Amniotic stem cell (primary cell): ENCODE measurements at places on chromosomes 3 and 15.

GRCh38 chr3:36823806-36824205 lies 59.5 kb upstream of the DCLK3 start:
- DNase-seq = no peak

DNA sequence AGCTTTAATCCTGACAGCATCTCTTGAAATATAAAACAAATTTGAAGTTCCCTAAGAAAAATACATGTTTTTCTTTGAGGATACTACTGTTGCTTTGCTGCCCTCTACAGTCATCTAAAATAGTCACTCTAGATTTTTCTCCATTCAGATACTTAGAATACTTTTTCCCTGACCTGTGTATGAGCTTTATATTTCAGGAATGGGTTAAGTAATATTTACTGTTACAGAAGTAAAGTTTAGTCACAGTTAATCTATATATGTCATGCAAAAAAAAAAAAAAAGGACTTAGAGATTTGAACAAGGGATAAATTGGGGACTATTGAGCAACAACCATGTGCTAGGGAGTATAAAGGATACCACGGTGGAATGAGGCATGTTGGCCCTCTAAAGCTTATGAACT lies 8.8 kb downstream of the NECTIN3 start:
- no peak for DNase-seq

GRCh38 chr3:98587654-98588053 lies 5.8 kb downstream of the CPOX start:
- DNase-seq = no peak

- peak; percentile 83 for DNase-seq
Observed at GRCh38 chr3:190120269-190121060, at the start of gene P3H2. Gene P3H2 (minus strand): TSS chr3:190120897. CDS start chr3:190120731, 166 bp downstream.

DNA sequence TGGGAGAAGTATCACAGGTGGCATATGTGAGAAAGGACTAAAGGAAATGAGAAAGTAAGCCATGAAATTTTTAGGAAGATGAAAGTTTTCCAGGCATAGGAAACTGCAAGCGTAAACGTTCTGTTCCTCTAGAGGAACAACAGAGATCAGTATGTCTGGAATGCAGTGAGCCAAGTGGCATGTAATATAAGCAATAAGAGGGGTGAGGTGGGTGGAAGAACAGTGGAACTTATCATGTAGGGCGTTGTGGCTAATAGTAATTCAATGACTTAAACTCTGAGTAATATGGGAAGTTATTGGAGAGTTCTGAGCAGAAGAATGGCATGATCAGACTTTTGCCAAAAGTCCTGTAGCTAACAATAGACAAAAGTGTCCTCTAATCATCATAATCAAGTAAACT lies 902.9 kb downstream of the EPHA3 start:
- DNase-seq = peak; percentile 49

DNA sequence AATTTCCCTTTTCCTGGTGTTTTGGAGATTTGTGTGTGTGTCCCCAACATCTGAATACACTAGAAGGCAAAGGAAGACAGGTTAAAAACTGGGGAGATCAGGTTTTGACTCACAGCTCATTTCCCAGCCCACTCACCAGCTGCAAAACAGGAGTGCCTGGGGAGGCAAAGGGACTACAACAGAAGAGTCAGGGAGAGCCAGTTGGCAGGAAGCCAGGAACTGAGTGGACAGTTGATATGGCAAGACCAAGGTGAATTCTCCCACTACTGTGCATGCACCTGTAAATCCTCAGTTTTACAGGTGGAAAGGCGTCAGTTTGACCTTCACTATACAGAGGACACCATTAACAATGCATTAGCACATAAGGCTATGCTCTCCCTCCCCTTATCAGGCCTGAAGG lies 901.5 kb upstream of the SEMA6D start:
- no peak for DNase-seq

- no peak for DNase-seq
Observed at GRCh38 chr15:51322621-51323296, 15.6 kb downstream of the CYP19A1 start.

DNA sequence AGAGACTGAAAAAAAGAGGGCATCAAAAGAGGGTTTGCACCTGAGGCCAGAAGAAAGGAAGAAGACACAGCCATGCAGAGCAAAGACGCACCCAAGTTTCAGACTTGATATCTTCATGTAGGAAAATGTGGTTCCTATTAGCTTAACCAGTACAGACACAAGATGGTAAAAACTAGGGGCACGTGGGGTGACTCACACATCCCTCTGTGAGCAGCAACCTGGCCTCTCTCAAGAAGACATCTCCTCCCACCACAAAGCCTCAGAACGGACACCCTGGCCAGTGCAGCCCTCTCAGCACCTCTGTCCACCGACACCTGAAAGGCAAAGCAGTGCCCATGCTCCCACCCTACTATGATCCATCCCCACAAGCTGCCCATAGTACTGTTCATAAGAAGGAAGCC lies 33.3 kb downstream of the GLB1 start:
- DNase-seq = no peak

DNA sequence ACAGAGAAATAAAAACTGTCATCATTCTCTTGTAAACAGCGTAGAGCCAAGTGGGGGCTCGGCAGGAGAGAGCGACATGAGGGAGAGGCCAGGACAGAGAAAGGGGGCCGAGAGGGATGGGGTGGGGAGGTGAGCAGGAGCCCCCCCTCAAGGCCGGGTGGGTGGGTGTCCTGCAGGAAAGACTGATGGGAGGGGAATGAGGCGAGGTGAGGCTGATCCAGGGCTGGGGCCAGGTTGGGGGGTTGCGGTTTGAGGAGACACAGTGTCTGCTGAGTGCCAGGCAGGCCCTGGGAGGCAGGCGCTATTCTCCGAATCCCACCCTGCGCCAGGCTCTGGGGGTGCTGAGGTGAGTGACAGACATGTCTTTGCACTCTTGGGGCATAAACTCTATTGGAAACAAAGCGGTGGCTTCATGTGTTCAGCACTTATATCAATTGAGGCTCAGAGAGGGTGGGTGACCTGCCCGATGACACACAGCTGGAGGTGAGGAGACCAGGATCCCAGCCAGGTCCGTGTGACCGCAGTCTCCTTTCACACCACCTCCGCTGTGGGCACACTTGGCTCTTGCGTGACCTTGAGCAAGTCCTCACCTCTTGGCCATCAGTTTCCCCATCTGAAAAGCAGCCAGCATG lies 19.6 kb upstream of the CSPG4 start:
- no peak for DNase-seq

DNA sequence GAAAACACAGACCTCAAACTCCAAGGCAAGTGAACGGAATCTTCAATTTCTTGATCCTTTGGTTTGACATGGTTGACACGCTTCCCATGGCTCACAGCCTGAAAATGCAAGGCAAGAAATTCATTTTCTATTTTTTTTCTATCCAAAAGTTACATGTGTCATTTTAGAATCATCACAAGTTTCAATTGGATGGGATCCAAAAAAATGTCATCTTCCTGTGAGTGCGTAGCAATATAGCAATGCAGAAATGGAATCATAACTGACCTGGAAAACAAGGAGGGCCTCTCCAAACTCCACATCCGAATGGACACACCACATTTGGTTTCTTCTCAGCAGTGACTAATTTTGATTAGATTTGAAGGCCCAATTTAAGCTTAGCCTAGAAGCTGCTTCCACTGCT lies 175.8 kb upstream of the ATP11B start:
- DNase-seq = no peak

DNA sequence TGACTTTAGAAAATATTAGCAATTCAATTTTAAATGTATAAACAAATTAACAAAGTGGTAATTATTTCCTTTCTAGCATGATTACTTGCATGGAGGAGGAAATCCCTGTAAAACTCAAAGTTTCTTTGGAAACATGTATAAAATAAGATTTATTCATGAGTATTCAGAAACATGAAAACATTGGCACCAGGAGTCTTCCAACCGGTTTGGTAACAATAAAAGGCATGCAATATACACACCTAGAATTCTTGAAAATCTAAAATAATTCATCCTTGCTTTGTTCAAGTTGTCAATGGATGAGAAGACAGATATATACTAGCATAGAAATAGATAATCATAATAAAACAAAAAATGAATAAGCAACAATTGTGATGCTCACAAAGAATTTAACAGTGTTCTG lies 76.4 kb downstream of the ZPLD1 start:
- DNase-seq = no peak

DNA sequence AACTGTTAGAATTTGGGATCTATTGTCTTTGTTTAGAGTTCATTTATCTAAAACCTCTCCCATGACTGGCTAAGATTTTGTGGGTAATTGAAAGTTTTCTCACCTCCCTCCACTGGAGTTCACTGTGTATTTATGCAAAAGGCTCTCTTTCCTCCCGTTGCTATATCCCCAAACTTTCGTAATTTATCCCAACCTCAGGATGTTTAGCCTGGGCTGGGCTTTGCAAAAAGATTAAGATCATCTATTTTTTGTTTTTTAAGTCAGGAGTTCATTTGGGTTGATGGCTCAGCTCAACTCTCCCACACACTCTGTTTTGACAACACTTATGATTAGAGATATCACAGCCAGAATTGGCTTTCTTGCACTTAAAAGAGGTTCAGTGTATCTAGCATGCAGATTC lies 27.0 kb downstream of the SUCNR1 start:
- no peak for DNase-seq

DNA sequence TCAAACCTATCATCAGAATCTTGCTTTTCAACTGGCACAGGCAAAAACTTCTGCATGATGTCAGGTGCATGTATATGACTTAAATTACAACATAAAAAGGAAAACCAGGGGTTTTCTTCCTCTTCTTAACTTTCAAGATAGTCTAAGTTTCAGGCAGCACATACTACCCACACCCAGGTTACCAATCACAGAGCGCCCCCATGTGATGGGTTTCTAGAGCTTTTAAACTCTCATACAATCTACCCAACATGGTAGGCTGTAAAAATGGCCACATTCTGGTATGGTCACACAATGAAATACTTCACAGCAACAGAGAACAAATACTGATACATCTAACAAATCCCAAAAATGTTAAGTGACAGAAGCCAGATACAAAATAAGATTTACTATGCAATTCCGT lies 7.4 kb downstream of the MESD start:
- no peak for DNase-seq

DNA sequence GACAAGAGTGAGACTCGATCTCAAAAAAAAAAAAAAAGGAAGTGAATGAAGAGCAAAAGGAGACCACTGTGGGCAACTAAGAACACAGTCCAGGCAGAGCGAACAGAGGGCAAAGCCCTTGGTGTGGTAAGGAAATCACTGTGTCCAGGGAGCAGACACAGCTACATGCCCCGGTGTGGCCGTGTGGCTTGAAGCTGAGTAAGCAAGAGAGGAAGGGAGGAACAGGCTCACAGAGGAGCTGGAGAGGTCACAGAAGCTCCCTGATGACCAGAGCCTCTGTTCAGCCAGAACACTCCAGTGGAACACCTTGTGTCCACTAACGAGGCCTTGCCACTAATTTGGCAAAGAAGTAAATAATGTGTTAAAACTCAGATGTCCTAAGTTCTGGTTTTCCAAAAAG lies 60.6 kb upstream of the GATA2 start:
- no peak for DNase-seq

GRCh38 chr3:128490915-128491690 lies 1.9 kb downstream of the GATA2 start:
- DNase-seq = no peak

GRCh38 chr15:34886134-34886533 lies 83.4 kb downstream of the AQR start:
- no peak for DNase-seq

GRCh38 chr3:128094295-128095151 lies 29.1 kb downstream of the RUVBL1 start:
- DNase-seq = no peak

GRCh38 chr3:49462222-49462621 lies 7.8 kb upstream of the DAG1 start:
- DNase-seq = no peak

GRCh38 chr3:87575550-87575949 lies 299.2 kb upstream of the POU1F1 start:
- DNase-seq = no peak

- DNase-seq = no peak
Observed at GRCh38 chr3:111299192-111299615, 227.6 kb downstream of the NECTIN3 start.

GRCh38 chr15:83709241-83709640 lies 55.3 kb downstream of the ADAMTSL3 start:
- DNase-seq = no peak

DNA sequence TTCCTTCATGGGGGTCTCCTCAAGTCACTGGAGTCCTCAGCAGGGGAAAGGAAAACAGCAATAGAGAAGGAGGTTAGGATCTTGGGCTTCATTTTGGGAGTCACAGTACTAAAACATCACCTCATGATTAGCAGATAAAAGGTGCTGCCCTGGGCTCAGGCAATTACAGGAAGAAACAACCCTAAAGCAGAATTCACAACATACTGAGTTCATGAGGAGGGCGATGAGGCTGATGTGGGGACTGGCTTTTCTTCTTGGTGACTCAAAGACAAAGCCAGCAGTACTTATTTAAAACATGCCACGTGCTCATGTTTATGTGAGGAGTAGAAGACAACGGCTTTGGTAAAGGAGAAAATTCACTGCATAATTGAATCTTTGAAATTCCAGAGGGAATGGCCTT lies 822.3 kb upstream of the CFAP20DC start:
- DNase-seq = no peak

GRCh38 chr15:90674476-90674875 lies 42.7 kb upstream of the BLM start:
- no peak for DNase-seq

GRCh38 chr15:57036352-57036751 lies 117.9 kb downstream of the TCF12 start:
- no peak for DNase-seq

GRCh38 chr3:182979674-182980191 lies 605 bp downstream of the DCUN1D1 start:
- DNase-seq = no peak

DNA sequence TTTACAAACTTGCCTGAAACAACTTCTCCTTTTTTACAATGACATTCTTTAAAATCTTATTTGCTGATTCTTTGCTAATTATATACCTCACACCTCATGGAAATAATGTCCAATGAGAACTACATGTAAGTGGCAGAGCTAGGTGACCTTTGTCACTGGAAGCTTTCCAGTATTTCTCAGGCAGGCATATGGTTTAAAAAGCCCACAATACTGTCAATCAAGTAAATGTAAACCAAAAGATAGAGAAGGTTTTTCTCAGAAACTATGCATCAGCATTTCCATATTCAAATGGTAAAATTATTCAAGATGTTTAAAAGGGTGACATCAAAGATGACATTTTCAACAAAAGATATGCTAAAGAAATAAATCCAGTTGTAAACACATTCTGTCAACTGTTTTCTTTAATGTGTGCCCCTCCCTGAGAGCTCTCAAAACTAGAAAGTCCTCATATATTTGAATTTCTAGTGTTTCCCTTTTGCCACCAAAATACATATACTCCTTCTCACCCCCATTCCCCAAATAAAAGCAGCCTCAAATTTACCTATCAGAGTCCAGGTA lies 10.1 kb upstream of the STRIT1 start:
- no peak for DNase-seq

GRCh38 chr3:35383216-35383615 lies 256.1 kb upstream of the ARPP21 start:
- no peak for DNase-seq
